ENCODE measurements at places on chromosomes 3 and 15. TPM values are rescaled to one million over a fixed set of nuclear protein-coding genes. Genes with fewer than 3 reads are reported as not detected.

DNA sequence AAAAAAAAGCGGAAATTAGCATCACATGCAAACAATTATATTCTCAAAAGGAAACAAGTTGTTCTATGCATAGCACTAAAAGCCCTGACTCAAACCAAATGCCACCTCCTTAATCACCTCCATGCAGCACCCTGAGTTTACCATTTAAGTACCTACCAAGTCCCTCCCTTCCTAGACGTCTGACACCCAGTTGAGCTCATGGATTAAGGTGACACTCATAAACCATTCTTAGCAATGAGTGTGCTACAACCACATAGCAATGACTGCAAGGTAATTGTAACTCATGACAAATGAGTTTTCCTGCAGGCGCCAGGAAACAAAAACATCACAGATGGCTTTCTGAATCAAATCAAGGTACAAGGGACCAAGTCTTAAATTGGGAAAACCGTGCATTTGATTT is 32.0 kb downstream of the WWTR1 start:
- no peak overlapping the region for H3K4me3 ChIP-seq
- H3K27me3 ChIP-seq, result no peaks in the 10 kb centered on the region
- DNase-seq, result no peak
- no peak overlapping the region for H3K27ac ChIP-seq

GRCh38 chr15:73695773-73696640 is 11.8 kb downstream of the CD276 start:
- no peaks in the 10 kb centered on the region for H3K4me1 ChIP-seq
- no peak overlapping the region for H3K27ac ChIP-seq
- H3K4me3 ChIP-seq, result no peak overlapping the region
- no peak for DNase-seq

DNA sequence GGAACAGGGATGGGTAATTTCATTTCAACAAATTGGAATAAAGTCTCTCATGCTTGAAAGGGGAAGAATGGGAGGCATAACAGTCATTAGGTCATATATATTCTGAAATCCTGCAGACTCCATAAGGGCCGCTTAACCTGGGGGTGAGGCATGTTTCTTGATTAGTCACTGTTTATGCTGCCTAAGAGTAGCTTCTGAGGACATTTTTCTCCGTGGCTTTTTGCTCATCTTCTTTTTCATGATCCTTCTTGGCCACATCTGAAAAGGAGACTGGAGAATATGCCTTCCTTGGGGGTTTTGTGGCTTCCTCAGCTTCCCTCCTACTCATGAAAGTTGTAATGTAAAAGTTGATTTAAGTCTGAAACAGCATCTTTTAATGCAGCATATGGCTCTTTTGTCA is 20.0 kb upstream of the CFAP20DC start:
- no peaks in the 10 kb centered on the region for H3K36me3 ChIP-seq
- no peak overlapping the region for H3K4me3 ChIP-seq
- no peak for DNase-seq
- H3K4me1 ChIP-seq, result no peaks in the 10 kb centered on the region

Gene DNAH1
- 12.1 TPM for total RNA-seq

DNA sequence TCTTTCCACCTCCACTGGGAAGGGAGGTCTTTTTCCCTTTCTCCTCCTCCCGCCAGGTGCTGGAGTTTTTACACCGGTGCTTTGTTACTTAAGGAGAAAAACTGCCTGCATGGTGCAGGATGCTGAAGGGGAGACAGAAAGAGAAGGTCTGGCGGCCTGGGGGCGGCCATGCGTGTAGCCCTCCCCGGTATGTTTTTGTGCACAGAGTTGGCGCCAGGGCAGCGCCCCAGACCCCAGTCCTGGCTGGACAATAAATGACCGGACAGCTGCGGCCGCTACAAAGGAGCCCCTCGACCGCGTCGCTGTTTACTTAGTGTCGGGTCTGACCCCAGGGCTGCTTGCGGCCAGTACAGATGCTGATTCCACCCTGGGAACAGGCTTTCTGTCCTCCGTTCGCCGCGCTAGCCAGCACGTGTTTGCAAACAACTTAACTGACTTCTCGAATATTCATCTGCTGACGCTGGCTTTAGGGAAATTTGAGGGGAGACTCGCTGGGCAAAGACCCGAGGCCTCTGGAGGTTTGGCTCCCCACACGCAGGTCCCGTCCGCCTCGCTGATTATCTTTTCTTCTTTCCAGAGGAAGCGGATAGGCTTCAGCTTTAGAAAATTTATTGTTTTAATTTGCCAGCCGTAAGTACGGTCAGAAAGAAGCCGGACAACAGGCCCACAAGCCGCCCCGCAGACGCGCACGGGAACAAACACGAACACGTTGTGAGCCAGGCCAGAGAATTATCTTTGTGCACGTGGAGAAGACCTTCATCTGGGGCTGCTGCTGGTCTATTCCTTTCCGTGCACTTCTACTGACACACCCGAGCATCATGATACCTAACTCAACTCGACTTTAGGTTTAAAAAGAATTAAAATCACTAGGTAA is 46.9 kb downstream of the ZIC4 start:
- H3K4me3 ChIP-seq, result no peak overlapping the region
- H3K27me3 ChIP-seq, result peaks cover 92% of the 10 kb centered on the region
- no peak overlapping the region for H3K27ac ChIP-seq
- no peak for DNase-seq
- no peaks in the 10 kb centered on the region for H3K36me3 ChIP-seq

Gene SLC24A1
- 18.9 TPM for total RNA-seq

DNA sequence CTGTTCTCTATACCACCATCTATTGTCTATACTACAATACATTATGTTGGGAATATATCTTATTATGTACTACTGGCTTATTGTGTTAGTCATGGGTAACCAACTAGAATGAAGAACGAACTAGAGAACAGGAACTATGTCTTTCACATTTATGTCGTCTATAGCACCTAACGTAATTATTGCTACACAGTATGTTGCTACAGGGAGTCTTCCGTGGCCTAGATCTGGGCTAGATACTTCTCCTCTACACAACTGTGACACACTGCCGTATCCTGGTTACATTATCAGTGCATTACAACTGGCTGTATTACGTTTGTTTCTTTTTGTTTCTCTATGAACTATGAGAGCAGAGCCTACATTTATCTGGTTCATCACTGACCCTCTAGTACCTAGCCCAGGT is 34.0 kb downstream of the SCG5 start:
- H3K27me3 ChIP-seq, result no peaks in the 10 kb centered on the region

GRCh38 chr15:59933607-59934006 is 70.5 kb upstream of the FOXB1 start:
- no peaks in the 10 kb centered on the region for H3K27me3 ChIP-seq
- H3K27ac ChIP-seq, result no peak overlapping the region
- H3K4me1 ChIP-seq, result no peaks in the 10 kb centered on the region
- H3K4me3 ChIP-seq, result no peak overlapping the region

DNA sequence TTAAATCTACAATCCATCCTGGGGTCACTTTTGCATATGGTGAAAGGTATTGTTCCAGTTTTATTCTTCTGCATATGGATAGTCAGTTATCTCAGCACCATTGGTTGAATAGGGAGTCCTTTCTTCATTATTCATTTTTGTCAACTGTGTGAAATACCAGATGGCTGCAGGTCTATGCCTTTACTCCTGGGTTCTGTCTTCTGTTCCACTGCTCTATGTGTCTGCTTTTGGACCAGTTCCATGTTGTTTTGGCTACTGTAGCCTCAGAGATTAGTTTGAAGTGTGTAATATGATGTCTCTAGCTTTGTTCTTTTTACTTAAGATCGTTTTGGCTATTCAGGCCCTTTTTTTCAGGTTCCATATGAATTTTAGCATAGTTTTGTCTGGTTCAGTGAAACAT is 795.8 kb downstream of the OTOL1 start:
- H3K4me1 ChIP-seq, result no peaks in the 10 kb centered on the region
- no peaks in the 10 kb centered on the region for H3K36me3 ChIP-seq
- no peak overlapping the region for H3K4me3 ChIP-seq
- no peak for DNase-seq
- no peaks in the 10 kb centered on the region for H3K27me3 ChIP-seq

- H3K4me3 ChIP-seq, result no peak overlapping the region
- no peaks in the 10 kb centered on the region for H3K27me3 ChIP-seq
- H3K4me1 ChIP-seq, result peaks cover 34% of the 10 kb centered on the region
- H3K27ac ChIP-seq, result no peak overlapping the region
Measured at GRCh38 chr15:84765675-84766074, 17.3 kb downstream of the ZNF592 start.

Gene GPR171
- 4.9 TPM for total RNA-seq

GRCh38 chr3:67113802-67114407 is 115.8 kb downstream of the KBTBD8 start:
- no peaks in the 10 kb centered on the region for H3K27me3 ChIP-seq
- peak; percentile 89 for DNase-seq
- H3K27ac ChIP-seq, result no peak overlapping the region

DNA sequence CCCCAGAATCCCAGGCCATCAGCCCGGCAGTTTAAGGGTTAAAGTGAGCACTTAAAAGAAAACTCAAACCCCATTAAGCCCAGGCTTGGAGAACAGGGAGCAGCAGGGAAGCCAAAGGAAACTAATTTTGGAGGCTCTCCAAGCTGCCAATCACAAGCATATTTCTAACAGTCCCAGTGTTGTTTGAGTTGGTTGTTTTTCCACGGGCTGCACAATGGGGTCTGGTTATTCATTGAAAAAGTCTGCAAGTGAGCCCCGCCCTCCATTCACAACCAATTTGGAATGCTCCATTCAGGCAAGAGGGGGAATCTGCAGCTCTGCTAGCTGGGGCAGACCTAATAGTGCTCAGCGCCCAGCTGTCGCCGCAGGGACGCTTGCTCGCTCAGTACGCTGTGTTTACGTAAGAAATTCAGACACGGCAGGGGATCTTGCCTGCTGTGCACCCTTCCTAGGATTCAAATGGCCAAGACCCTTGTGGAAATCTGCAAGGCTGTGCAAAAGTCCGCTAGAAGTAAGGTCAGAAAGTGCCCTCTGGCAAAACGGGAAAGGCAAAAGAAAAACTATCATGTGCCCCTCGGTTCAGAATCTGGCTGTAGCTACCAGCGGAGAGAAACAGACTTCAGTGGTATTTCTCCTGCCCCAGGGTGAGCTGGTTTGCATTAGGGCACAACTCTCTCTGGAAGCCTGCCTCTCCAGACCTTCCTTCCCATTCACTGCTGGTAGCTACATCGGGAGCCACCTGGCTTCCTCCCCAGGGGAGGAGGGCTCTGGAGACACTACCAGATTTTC is 11.0 kb downstream of the ETV5 start:
- H3K4me3 ChIP-seq, result peak overlapping the region; percentile 65
- H3K27me3 ChIP-seq, result no peaks in the 10 kb centered on the region
- H3K27ac ChIP-seq, result peak overlapping the region; percentile 56

- no peaks in the 10 kb centered on the region for H3K36me3 ChIP-seq
- no peak overlapping the region for H3K4me3 ChIP-seq
- peaks cover 10% of the 10 kb centered on the region for H3K4me1 ChIP-seq
- DNase-seq, result no peak
Measured at GRCh38 chr15:52023169-52023922, 4.3 kb downstream of the MAPK6 start.

DNA sequence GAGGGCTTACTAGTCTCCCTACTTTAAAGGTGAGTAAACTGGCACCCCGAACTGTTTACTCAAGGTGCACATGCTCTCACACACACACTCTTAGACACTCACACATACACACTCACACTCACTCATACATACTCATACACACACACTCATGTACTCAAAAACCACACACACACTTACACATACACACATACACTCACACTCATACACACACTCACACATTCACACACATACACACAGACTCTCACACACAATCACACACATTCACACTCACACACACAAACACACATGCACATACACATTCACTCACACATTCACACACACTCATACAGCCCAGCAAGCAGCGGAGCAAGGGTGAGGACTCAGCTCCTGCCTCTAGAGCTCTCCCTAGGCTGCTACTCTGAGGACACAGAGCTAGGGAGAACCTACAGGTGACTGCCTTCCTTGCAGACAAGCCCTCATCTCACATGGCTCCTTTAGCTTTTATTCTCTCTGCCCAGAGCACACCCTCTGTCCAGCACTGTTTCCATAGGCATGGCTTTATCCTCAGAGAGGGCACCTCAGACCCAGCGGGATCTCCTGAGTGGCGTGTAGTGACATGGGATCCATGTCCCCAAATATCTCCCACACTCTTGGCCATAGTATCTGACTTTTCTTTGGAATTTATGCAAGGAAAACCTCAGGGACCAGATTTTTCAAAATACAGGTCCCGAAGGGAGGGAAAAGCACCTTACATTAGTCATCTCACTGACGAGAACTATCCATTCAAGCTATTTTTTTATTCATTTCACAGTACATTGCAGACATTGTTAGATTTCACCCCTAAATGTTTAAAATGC is 26.2 kb upstream of the ATG7 start:
- no peaks in the 10 kb centered on the region for H3K4me1 ChIP-seq
- no peak overlapping the region for H3K4me3 ChIP-seq

GRCh38 chr15:52098323-52098722 is 14.3 kb downstream of the BCL2L10 start:
- no peaks in the 10 kb centered on the region for H3K36me3 ChIP-seq
- no peak overlapping the region for H3K4me3 ChIP-seq
- no peak for DNase-seq
- H3K27me3 ChIP-seq, result no peaks in the 10 kb centered on the region

DNA sequence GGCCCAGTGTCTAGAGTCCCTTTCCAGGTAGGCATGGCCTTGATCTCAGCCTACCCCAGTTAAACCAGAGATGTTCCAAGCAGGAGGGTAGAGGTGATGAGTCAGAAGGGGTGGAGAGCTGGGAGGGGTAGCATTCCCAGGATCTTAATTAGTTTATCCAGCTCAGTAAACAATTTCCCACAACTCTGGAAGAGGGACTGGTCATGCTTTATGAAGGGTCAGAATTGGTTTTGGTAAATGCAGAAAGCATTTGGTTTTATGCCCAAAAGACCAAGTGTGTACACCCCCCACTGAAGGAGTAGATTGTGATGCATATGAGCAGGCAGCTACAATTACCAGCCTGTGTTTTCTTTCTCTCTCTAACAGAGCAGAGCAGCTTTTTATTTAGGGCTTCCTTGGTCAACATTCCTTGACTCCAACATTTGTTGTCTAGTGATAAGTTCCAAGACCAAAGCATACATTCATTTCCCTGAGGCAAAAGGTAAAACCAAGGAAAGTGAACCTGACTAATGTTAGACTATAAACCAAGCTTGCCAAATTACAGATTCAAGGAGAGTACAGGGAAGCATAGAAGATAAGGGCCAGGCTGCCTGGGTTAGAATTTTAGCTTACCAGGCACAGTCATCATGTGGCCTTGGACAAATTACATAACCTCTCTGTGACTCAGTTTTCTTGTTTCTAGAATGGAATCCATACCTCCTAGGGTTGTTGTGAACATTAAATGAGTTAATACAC is 17.6 kb downstream of the EXOSC7 start:
- no peak for DNase-seq
- H3K4me1 ChIP-seq, result peaks cover 17% of the 10 kb centered on the region
- H3K27me3 ChIP-seq, result no peaks in the 10 kb centered on the region
- no peak overlapping the region for H3K4me3 ChIP-seq
- H3K36me3 ChIP-seq, result peaks cover 21% of the 10 kb centered on the region

Measured in kidney (tissue), 22 donors.